ENCODE measurements at places on chromosomes 2 and 18.

- DNase-seq = no peak
Measured at GRCh38 chr2:8087480-8087840, 594.4 kb upstream of the ID2 start.

GRCh38 chr18:25726298-25726697 lies 364.1 kb downstream of the SS18 start:
- no peak for DNase-seq

DNA sequence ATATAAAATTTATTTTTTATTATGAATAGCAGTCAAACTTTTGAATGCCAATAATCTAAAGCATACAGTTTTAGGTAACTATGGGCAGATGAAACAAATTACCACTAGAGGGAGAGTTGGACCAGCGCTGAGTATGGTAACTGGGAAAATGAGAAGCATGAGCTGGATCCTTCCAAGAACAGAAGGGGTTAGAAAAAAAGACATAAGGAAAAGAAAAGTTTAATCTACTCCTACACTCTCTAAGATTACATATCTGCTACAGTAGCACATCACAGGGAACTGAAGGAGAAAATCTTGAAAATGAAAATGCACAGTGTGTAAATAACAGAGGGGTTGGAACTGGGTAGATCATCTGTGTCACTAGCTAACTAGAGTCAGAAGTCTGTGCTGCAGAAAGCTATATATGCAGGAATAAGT lies 15.5 kb downstream of the REG3G start:
- peak; percentile 32 for DNase-seq

DNA sequence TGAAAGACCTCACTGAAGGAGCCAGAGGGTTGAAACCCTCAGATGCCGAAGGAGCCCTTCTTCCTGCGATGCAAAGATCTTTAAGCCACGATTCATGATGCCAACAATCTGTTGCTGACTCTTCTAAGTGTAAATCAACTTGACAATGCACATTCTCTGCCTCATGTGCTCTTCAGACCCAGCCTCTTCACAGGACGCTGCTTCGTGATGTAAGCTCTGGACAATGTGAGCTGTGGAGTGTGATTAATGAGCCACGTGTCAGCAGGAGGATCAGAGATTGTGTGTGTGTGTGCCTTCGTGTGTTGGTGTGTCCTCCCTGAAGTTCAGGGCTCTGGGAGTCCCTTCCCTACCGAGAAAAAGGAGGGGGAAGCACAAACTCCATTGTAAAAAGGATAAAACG lies 26.5 kb upstream of the TWIST2 start:
- no peak for DNase-seq

GRCh38 chr2:160336635-160337034 lies 136.6 kb upstream of the ITGB6 start:
- DNase-seq = no peak

- DNase-seq = no peak
Measured at GRCh38 chr2:16093639-16094529, 153.5 kb downstream of the MYCN start.

GRCh38 chr18:68742206-68742605 lies 27.3 kb upstream of the TMX3 start:
- DNase-seq = no peak

DNA sequence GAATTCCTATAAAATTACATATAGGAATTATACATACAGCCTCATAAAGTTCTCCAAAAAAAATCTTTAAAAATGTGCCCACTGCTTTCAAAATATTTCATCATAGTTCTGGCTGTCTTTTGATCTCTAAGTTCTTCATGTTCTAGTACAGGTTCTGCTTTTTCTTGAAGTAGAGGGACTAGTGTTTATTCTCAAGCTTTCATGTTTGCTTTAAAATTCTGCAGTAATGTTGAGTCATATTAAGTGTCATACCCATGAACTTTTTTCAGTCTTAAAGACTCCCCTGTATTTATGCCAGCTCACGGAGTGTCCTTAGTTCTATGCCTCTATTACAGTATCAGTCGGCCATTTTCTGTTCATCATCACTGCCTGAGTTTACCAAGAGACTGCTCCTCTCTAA lies 54.8 kb upstream of the CCDC141 start:
- no peak for DNase-seq

- no peak for DNase-seq
Measured at GRCh38 chr2:54760310-54760709, 36.8 kb downstream of the EML6 start.

All from COLO829 (cell line).